Stimulated activated CD4-positive, alpha-beta T cell treated with anti-CD3 and anti-CD28 coated beads, Interleukin-1b, Interleukin-23, amount 100 ng/mL, for 48 hours (primary cell): ENCODE measurements at places on chromosomes 12 and 14.

GRCh38 chr14:53330441-53330840 lies 177.3 kb upstream of the DDHD1 start:
- no peak for DNase-seq

GRCh38 chr14:23432946-23433345 lies 2.5 kb downstream of the MYH7 start:
- DNase-seq = no peak

DNA sequence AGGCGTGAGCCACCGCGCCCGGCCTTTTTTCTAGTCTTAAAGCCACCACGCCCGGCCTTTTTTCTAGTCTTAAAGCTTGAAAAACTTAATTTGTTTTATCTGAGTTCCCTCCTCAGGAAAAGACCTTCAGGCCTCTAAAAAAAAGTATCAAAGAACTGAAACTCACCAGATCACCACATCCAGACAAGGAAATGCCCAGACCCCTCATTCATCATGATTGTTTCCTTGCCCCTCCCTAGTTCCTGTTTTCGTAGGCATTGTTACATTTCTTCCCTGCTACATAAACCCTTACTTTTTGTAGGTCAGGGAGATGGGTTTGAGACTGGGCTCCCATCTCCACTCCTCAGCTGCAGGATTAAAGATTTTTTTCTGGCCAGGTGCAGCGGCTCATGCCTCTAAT lies 21.1 kb upstream of the VWF start:
- no peak for DNase-seq

DNA sequence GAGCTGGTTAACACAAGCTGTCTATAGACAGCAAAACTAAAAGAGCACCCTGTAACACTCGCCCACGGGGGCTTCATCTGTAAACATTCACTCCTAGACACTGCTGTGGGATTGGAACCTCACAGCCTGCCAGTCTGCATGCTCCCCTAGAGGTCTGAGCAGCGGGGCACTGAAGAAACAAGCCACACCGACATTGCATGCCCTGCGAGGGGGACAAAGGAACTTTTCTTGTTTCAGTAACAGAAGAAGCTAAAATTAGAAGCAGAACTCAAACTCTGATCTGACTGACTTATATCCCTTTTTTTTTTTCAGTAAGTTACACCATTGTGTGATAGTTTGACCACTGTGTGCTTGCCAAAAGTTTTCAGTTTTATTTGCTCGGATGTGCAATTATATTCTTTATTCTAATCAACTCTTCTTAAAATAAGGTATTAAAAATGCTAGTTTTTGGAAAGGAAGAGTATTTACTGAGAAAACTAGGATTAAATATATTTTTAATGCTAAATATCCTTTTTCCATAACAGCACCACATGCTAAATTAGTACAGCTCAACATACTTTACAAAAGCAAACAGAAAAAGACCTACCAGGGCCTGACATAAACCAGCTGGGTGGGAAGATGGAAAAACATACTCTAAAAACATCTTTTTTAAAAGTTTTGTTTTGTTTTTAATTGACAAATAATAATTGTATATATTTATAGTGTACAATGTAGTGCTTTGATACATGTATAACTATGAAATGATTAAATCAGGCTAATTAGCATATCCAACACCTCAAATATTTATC lies 100.2 kb downstream of the EPS8 start:
- no peak for DNase-seq

GRCh38 chr12:50999093-50999492 lies 27.1 kb downstream of the SLC11A2 start:
- no peak for DNase-seq

GRCh38 chr14:105055334-105055733 lies 9.9 kb downstream of the GPR132 start:
- no peak for DNase-seq

GRCh38 chr14:79570648-79571047 lies 640.7 kb downstream of the DIO2 start:
- DNase-seq = no peak

GRCh38 chr12:41619705-41620104 lies 431.6 kb downstream of the PDZRN4 start:
- no peak for DNase-seq

- DNase-seq = no peak
Measured at GRCh38 chr14:102215576-102216250, 76.0 kb downstream of the WDR20 start.

DNA sequence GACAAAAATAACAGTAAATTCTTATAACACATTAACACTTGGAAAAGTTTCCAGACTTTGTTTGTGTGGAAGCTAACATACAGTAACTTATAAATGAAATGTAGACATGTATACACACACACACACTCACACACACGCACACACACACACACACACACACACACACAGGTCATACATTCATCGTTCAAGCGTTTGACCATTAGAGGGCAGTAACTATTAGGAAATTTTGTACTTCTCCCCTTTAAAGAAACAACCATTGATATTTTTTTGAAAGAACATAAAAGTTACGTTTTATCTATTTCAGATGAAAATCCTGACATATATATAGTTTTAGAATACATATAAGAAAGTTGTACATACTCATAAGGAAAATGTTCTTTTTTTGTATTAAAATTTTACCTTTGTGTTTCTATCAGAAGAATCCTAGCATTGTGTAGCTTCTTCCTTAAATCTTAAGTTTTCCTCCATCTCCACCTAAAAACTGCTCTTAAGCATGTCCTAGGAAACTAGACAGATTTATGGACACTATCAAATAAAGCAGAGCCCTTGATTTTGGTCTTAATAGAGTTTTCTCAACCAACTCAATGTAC lies 29.0 kb downstream of the PTPRQ start:
- no peak for DNase-seq

DNA sequence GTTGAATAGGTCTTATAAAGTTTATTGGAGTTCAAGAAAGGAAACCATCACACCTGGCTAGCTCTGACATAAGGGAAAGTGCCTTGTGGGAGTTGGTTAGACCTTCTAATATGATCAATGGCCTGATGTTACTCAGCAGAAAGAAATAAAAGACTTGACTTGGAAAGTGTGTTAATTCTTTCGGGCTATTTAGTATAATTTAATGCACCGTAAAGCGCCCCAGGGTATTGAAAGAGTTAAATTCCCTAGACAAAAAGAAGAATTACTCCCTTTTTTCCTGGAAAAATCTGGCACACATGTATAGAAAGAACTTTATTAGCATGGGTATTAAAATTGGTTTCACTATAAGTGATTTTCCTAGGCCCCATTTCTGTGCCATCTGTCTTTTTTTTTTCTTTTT lies 1125.7 kb upstream of the FLRT2 start:
- DNase-seq = no peak

- DNase-seq = no peak
Measured at GRCh38 chr14:71586131-71586897, 345.9 kb upstream of the RGS6 start.

DNA sequence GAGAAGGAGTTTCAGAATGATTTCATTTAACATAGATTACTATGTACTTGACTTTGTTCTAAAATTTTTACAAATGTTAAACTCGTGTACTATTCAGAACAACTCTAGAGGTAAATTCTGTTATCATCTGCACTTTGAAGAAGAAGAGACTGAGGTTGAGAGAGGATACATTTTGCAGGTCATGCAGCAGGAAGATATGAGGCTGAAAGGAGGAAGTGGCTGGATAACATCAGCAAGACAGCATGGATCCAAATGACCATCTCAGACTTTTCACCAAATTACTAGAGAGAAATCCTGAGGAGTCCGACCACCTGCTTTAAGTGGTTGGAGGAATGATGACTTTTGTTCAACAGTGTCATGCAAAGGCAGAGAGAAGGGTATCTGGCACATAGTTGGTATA lies 84.9 kb downstream of the ASCL4 start:
- DNase-seq = no peak

DNA sequence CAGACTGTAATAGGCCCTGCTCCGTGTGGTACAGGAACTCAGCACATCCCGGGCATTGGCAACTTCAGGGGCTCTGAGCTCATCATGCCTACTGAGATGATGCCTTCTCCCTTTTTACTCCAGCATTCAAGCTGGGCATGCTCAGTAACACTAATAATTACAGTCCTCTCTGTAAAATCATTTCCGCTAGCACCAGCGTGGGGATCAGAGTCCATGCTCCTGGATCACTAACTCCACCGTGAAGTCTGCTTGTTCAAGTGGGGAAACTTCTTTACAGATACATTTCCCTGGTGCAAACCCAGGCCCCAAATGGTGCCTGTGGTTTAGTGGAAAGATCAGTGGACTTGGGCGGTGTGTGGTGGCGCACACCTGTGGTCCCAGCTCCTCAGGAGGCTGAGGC lies 16.7 kb downstream of the CLSTN3 start:
- no peak for DNase-seq

DNA sequence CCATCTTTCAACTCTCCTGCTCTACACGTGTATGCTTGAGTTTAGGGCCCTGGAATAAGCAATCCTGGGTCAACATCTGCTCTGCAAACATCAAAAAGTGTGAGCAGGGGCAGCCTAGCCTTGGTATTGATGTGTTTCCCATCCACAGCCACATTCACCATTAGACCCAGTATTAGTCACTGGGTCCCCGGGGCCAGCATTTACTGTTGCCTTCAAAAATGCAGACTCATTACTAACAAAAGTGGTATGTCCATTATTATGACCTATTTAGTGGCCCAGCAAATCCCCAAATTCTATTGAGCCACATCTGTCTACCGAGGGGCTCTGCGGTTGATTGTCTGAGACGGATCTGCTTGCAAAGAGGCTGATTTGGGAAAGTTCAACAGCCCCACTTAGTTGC lies 661.8 kb downstream of the DIO2 start:
- no peak for DNase-seq

GRCh38 chr12:128791395-128792322 lies 32.1 kb downstream of the SLC15A4 start:
- no peak for DNase-seq

- no peak for DNase-seq
Measured at GRCh38 chr12:118748478-118749380, 232.6 kb upstream of the SRRM4 start.

GRCh38 chr12:94982456-94982855 lies 21.0 kb downstream of the NDUFA12 start:
- DNase-seq = no peak

DNA sequence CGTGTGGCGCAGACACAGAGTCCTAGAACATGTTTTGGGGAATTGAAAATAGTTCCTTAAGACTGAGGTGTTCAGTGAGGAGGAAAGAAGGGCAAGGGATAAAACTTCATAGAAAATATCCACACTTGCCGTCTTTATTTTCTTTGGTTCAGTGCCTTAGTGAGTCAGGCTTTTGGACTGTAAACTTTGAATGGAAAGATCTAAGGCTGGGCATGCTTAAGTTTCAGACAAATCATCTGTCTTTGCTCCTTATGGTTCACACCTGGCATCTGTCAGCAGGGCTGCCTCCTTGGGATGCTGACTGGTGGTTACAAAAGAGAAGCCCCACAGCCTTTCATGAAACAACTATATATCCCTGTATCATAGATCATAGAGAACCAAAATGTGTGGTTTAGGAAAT lies 136.3 kb upstream of the PRICKLE1 start:
- DNase-seq = no peak

GRCh38 chr12:94566345-94566744 lies 84.0 kb downstream of the TMCC3 start:
- DNase-seq = no peak

- no peak for DNase-seq
Measured at GRCh38 chr14:56268039-56268438, 149.8 kb downstream of the PELI2 start.

DNA sequence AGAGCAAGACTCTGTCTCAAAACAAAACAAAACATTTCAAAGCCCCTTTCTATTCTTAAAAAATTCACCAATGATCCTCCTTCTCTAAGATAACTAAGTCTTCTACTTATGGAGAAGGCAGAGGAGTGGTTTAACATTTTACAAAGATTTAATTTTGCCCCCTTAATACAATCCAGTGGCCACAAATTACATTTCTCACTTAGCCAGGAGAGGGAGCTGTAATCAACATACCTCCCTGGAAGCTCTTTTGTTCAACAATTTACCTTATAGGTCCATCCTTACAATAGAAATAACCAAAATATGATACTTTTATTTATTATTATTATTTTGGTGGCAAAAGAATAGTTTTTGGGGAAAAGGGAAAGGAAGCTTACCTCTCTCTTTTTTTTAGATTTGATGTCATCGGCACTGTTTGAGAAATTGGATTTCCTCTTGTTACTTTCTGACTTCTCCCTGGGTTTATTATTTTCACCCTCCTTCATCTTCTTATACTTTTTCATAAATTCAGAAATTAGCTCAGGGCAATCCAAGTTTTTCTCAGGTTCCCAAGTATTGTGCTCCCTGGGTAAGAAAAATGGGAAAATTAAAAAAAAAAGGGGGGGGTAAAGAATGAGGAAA lies 28.1 kb downstream of the CBX5 start:
- DNase-seq = no peak

DNA sequence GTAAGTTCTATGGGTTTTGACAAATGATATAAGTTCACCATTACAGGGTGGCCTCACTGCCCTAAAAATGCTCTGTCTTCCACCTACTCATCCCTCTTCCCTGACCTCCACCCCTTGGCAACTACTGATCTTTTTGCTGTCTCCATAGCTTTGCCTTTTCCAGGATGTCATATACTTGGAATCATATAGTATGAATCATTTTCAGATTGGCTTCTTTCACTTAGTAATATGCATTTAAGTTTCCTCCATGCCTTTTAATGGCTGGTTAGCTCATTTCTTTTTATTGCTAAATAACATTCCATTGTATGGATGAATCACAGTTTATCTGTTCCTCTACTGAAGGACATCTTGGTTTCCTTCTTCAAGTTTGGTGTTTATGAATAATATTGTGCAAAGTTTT lies 14.0 kb upstream of the PEX5 start:
- no peak for DNase-seq

DNA sequence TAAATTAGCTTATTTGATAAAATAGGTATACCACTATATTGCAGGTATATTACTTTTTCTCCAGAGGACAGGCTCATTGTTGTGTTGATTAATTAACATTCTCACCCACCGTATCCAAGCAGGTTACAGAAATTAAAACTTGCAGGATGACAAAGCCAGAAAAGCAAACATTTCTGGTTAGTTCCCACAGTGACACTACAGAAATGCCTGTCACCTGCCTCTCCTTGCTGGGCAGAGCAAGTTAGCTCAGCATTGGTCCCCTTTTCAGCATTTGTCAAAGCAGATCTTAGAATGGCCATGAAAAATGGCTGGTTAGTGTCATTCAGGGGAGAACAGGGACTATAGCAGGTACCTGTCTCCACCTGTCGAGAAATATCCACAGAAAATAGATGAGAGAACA lies 38.8 kb downstream of the RMST start:
- no peak for DNase-seq
